ENCODE measurements at places on chromosomes 16 and 17.

- no peak for DNase-seq
Measured at GRCh38 chr17:59356543-59357218, 25.2 kb downstream of the YPEL2 start.

- DNase-seq: no peak
Measured at GRCh38 chr17:58783380-58783779, 27.7 kb downstream of the PPM1E start.

- peak; percentile 78 for DNase-seq
Measured at GRCh38 chr16:2838928-2839327, 8.8 kb downstream of the ZG16B start.

GRCh38 chr17:2485543-2485942, 26.1 kb downstream of the METTL16 start:
- DNase-seq: no peak

GRCh38 chr17:54117452-54117851, 294.7 kb downstream of the KIF2B start:
- no peak for DNase-seq

- DNase-seq: no peak
Measured at GRCh38 chr17:65772989-65773388, 211.5 kb upstream of the AXIN2 start.

DNA sequence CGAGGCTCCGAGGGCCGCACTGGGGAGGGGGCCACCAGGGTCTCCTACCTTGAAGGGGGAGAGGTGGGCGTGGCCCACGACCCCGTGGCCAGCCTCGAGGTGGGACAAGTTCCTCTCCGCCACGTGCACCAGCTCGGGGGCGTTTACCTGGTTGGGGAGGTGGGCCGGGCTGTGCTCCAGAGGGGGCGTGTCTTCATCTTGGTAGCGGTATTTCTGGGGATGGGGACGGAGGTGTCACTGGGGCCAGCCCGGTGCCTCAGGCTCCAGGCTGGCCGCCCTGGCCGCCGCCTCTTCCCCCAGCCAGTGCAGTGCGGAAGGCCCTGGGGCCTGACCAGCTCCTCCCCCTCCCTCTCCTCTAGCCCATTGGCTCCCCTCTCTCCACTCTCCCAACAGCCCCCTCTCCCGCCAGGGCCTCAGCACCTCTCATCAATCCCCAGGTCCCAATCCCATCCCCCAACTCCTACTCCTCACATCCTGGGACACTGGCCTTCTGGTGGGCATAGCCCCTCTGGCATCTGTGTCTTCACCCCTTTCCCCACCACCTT, 11.5 kb downstream of the DLG4 start:
- no peak for DNase-seq

DNA sequence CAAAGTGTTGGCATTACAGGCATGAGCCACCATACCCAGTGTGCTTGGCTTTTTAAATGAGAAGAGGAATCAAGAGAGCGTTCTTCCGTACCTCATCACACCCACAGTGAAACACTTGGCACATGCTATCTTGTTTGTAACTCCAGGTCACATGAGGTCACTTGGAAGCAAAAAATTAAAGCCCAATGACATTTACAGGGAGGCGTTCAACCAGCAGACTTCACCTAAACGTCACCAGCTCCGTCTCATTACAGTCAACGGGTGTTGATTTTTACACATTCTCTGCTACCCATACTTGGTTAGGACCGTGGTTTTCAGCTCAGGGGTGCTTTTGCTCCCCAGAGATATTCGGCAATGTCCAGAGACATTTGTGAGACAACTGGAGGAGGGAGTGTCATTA, 127.0 kb downstream of the XYLT1 start:
- DNase-seq: no peak

GRCh38 chr16:67718668-67719047, 458 bp downstream of the GFOD2 start:
- no peak for DNase-seq

GRCh38 chr16:28621481-28622155, 11.8 kb upstream of the SULT1A1 start:
- DNase-seq: no peak

DNA sequence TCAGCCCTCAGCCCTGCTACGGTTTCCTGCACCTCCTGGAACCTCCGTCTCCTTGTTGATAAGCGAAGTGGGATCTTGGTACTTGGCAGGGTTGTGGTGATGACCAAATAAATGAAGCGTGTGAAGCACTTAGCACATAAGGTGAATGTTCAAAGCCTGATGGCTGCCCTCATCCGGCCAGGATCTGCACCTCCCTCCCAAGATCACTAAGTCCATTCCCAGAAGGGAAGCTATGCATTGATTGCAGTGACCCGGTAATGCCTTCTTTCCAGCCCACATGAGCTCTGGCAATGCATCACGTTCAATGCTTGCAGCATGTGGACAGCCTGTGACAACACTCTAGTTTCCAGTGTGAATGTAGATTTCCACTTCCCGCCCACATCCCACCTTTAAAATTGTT, 24.9 kb upstream of the RHOT1 start:
- no peak for DNase-seq

- peak; percentile 80 for DNase-seq
Measured at GRCh38 chr16:9077091-9077809, 14.2 kb upstream of the HAPSTR1 start.

DNA sequence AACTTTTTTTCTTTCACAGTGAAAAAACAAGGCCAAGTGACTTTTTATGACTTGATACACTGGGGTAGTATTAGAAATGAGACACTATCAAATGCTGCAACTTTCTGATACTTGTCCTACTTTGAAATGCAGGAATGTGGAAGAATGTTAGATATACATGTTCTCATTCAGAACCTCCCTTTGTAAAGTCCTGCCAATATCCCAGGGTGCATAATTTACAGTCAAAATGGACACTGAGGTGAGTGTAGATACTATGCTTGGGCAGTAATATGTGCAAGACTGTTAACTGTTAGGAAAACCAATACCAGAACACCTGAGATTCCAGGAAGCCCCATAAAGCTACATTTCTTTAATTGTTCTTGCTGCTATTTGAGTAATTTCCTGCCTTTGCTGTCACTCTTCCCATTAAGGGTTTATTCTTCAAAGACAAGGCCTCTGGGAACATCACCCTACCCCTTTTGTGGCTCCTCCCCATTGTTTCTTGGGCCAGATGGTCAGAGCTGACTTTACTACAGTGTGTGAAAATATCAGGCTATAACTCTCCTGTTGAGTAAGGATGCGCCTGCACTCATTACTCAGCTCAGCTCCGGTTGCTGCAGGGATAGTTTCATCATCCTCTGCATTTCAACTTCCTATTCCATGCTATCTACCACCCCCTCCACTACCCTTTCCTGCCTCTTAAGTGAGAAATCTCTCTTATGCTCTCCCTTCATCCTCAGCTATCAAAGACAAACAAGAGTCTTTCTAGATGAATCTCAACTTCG, 48.7 kb downstream of the TMEM100 start:
- no peak for DNase-seq

- no peak for DNase-seq
Measured at GRCh38 chr16:50276801-50277555, 10.6 kb downstream of the ADCY7 start.

DNA sequence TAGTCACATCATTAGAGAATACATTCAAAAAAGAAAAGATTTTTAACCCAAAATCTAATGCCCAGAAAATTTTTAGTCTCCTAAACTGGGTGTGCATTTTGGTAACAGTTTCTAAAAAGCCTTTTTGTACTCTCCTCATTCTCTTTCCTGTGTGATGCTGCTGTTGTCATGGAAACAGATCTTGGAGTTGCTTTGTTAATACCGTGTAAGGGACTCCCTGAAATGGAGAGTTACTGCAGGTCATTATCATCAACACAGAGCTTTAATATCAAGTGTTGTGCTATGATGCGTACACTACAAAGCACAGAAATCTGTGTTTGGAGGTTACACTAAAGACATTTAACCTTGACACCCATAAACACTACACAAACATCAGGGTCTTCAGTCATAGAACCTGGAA, 216.3 kb downstream of the PRKCA start:
- no peak for DNase-seq

DNA sequence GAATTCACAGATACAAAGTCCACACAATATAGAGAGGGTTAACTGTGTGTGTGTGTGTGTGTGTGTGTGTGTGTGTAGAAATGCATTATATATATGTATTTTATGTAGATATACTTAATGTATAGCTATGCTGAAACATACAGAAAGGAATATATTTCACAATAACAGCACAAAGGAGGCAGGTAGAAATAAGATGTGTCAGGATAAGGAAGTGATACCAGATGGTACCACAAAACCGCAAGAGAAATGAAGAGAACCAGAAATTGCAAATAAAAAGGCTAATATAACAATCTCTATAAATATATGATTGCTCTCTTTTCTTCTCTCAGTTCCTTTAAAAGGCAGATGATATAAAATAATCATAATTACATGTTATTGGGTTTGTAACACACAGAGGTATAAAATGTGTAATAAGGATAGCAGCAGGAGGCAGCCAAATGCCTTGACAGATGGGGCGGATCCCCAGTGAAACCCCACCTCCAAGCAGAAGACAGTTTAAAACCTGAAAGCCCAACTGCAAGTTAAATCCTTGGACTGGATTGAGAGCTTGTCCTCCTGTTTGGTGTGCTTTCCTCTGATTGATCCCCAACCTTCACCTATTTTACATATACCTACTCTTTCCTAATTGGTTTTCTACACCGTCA, 365.4 kb upstream of the C16orf82 start:
- DNase-seq: no peak

GRCh38 chr17:69819316-69820087, 255.5 kb upstream of the KCNJ16 start:
- DNase-seq: no peak

DNA sequence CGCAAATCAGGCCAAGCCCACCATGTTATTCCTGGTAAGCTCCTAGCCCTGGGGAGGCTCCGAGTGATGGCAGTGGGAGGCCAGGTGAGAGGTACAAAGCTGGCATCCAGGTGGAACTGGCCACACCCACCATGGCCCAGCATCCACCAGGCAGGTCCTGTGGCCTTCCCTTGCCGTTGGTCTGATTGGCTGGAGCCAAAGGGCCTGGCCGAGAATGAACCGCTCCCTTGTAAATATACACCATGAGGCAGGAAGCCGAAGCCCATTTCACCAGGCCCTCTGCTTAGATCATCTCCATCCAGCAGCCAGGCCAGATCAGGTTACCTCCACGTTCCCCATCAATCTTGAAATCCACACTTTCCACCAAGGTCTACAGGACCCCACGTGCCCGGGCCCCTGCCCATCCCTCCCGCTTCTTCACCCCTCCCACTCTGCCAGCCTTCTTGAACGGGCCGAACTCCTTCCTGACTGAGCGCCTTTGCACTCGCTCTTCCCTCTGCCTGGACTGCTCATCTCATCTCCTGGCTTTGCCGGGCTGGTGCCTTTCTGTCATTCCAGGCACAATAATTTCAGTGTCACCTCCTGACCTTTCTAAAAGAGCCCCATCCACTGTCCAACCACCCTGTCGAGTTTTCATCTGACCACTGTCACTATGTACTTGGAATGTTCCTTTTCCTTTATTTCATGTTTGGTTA, 5.8 kb downstream of the SOCS1 start:
- no peak for DNase-seq

DNA sequence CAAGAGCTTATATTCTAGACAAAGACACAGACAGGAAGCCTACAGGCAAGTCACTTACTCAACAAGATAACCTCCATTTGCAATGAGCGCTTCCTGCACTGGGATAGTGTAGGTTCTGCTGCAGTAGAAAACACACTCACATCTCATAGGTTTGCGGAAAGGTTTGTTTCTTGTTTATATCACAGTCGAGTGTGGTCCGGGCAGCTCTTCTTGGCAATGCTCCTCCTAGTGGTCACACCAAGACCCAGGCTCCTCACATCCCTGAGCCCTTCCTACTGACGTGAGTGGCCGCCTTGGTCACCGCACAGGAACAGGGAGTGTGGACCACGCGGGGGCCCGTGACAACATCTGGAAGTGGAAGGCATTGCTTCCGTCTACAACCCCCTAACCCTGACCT, 48.0 kb upstream of the RBFOX3 start:
- DNase-seq: peak; percentile 10

DNA sequence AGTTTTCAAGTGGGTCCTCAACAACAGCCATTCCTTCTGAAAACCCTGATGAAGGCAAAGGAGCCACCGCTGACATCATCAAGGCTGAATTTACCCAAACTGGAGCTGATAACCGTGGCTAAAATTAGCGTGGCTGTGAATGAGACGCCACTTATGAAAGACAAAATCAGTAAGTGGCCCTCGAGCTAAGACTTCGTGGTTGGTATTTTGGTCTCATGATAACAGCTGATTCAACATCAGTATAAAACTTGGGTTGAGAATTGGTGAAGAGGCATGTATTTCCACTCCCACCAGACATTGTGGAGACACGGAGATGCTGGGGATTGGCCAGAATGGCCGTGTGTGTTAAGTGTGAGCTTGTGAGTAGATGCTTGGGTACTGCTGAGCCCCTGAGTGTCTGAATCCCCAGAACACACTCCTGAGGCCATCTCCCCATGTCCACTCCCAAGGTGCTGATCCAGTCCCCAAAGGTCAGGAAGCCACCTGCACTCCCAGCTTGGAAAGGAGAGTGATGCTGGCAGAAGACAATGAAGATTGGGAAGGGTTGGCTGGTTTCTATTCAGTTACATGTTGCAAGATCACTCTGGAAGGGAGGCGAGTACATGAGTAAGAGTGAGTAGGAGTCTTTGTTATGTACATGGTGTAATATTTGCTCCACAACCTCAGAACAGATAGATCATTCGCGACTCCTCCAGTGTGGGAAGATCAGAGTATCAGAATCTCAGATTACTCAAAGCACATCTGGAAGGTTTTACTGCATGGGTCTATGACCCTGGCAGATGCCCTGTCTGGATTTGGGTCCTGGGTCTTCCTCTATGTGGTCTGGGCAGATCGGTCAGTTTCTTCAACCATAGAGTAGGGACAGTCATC, 207.7 kb downstream of the HS3ST3A1 start:
- no peak for DNase-seq

- DNase-seq: peak; percentile 83
Measured at GRCh38 chr17:64507413-64507782, 621 bp downstream of the CEP95 start.

- DNase-seq: no peak
Measured at GRCh38 chr17:70238646-70239045, 69.3 kb downstream of the KCNJ2 start.

Measured in ACHN (cell line).